ENCODE measurements at places on chromosomes 7 and 10. TPM values are rescaled to one million over a fixed set of nuclear protein-coding genes. Genes with fewer than 3 reads are reported as not detected.

- no peak for DNase-seq
Observed at GRCh38 chr10:20166096-20166675, 350.0 kb downstream of the PLXDC2 start.

DNA sequence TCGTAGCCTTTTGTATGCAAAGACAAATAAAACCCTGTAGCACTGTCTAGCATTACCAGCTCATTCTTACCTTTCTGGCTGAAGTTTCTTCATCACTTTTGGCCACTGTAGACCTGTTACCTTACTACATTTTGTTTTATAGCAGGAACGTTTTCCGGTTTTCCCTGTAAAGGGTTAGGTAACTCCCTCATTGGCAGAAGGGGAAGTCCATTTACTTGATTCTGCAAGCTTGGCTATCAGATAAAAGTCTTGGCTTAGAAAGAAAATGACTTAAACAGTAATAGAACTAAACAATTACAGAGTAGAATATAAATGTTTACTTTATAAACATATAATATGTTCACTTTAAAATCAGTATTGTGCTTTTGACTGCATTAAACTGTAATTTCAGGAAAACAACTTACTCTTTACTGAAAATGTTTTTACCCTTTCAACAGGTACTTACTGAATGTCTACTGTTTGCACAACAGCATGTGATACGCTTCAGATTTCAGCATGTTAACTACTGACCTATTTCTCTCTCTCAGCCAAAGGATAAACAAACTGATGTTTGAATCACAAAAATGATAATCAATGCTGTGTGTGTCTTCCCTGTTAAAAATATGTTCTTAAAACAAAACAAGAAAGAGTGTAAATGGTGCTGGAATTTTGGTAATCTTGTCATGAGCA is 67.1 kb downstream of the OTUD1 start:
- DNase-seq = no peak

DNA sequence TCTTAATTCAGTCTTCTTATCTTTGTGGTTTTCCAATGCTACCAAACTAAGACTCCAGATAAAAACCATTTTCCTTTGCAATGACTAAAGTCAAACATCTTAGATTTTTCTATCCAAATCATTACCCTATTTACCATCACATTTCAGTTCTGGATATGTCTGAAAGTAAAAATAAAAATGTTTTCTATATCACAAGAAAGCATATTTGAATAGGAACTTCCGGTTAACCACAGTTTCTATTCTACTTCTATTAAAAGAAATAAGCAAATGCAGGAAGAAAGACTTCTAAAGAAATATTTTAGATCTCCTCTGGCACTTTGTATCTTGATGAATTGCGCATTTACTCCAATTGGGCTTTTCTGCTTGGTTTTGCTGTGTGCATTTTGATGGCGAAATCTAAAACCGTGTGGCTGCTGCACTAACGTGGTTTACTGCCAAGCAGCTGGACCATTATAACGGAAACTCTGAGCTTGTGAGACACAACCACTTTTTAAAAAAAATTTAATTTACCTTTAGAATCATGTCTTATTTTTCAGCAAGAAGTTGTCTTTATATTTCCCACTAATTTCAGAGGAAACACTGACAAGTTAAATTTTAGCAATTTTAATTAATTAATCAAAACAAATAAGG is 146.1 kb downstream of the VPS50 start:
- no peak for DNase-seq

The SPDYE2 gene
- total RNA-seq = not detected

- DNase-seq = no peak
Observed at GRCh38 chr7:143286522-143286890, 1.6 kb upstream of the CASP2 start.

GRCh38 chr7:24301703-24302102 is 17.7 kb downstream of the NPY start:
- DNase-seq = no peak

The PGAM2 gene
- total RNA-seq = not detected

GRCh38 chr10:89003344-89003743 is 12.7 kb downstream of the FAS start:
- no peak for DNase-seq

The CCDC172 gene
- total RNA-seq = not detected

The PFKP gene
- 37.9 TPM for total RNA-seq

The NEURL1 gene
- 0.13 TPM for total RNA-seq

DNA sequence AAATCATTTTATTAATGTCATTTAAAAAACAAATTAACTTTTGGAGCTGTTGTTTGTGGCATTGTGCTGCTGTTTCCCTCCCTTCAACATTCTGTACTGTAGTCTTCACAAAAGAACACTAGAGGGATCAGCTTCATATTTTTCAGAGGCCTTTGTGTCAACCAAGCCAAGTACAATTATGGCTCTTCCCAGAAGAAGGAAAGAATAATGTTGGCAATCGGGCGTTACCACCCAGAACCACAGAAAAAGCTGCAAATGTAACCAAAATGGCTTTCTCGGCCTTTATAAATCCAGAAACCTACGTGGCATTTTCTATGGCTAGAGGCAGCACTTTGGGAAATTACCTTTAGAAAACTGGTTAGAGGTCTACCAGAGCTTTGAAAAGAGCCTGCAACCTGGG is 98.8 kb upstream of the COL1A2 start:
- DNase-seq = no peak

DNA sequence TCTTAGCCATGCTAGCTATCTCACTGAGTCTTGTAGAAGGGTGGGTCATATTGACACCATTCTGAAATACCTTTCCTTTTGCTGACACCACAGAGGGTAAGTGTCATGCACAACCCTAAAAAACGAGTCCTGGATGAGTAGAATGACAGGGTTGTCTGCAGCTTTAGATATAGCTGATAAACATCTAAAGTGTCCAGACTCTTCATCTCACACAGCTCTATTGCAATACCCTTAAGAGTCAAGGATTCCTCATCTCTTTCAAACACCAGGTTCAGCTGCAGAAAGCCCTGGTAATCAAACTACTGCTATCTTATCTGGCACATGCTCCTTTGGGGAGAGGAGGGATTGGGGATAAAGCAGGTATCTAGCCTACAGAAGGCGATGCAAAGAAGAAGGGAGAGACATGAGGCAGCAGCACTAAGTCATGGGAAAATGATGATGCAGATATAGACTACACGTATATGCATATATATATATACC is 127.0 kb downstream of the ANK3 start:
- no peak for DNase-seq

The NSUN6 gene
- 8.9 TPM for total RNA-seq

The NODAL gene
- total RNA-seq = not detected

The PAPSS2 gene
- total RNA-seq = 125 TPM

GRCh38 chr7:151857866-151858450 is 19.0 kb downstream of the PRKAG2 start:
- no peak for DNase-seq

- no peak for DNase-seq
Observed at GRCh38 chr10:75062506-75063299, 48.8 kb upstream of the SAMD8 start.

The TDRD1 gene
- 0.16 TPM for total RNA-seq

GRCh38 chr7:51308265-51308664 is 8.3 kb downstream of the COBL start:
- DNase-seq = no peak

DNA sequence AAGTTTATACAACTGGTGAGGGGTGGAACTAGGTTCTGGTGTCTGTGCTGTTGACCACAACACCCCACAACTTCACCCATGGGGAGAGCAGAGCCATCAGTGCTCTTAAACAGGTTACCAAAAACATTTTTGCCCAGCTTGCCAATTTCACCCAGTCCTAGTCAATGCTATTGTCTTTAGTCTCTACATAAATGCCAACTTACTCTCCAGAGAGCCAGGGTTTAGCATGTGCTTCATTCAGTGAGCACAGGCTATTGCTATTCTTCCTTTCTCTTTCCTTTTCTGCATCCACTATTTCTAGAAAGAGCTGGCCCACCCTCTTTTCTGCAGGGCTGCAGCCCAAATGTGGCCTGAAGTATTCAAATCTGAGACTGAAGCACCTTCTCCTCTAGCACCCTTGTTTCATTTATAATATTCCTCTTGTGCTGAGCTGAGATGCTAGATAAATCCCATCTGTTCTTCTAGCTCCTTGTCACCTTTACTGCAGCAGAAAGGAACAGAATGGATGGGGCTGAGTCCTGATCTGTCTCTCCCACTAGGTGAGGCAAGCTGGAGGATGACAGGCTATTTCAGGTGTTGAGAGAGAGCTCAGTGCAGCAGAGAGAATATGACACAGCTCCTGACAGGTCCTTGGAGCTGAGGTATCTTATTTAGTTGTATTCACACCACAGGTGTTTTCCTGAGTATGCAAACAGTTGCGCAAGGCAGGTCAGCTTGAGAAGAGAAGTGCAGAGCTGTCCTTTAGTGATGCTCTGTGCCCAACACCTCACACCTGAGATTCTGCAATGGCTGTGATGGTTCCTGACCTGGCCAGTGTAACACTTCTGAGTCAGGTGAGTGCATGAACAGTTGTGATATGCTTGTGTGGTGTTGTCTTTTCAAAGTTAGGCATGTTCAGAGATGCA is 819.2 kb downstream of the CCSER2 start:
- DNase-seq = no peak

The AKR1C4 gene
- total RNA-seq = not detected

GRCh38 chr10:42951486-42952251 is 125.2 kb upstream of the RET start:
- DNase-seq = peak; percentile 86

The TMEM243 gene
- total RNA-seq = 24.4 TPM

- no peak for DNase-seq
Observed at GRCh38 chr10:94037286-94037685, 43.6 kb downstream of the PLCE1 start.

- DNase-seq = no peak
Observed at GRCh38 chr10:61961278-61961677, 59.8 kb downstream of the ARID5B start.

DNA sequence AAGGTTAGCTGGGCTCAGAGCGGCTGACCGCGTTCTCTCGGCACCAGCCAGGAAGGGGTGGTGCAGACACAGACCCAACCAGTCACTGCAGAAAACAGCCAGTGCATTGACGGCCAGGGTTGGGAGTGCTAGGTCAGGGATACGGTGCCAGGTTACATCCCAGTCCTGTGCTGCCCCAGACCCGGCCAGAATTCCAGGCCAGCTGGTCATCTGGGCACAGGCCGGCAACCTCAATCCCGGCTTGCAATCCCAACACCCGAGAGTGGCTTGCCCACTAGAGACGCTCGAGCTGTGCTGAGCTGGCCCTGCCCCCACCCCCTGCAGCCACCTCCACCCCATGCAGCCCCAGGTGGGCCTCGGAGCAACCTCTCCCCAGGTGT is 3.8 kb downstream of the PRAP1 start:
- DNase-seq = no peak

DNA sequence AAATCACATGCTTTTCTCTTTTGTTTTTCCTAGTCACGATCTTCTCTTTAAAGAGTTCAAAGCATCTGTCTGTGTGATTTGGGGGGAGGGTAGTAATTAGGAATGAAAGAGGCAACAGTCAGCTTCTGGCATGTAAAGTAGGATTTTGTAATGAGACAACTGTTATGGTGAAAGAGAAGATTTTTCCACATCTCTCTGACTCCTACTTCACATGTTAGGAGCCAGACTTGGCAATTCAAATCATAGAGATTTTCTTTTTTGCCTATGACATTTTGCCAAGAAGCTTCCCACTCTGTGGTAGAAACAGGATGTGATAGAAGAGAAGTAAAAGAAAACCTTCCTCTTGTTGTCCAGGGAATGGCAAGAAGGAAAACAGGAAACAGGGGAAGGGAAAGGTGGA is 38.3 kb upstream of the KLHL7 start:
- DNase-seq = no peak

DNA sequence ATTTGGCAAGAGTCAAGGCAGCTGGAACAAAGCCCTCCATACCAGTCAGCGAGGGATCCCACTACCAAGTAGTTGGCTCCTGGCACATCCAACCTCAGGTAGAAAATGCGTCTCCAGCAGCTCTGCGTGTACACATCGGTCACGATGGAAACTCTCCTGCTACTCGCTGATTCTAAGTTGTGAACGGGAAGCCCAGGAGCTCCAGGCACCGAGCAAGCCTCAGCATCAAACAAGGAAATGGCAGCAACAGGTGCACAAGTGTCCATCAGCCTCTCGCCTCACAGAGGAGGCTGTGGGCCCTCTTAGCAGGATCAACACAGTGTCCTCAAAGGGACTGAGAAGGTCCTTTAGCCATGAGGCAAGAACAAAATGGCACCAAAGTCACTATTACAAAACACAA is 127.0 kb downstream of the TCERG1L start:
- DNase-seq = peak; percentile 45

- DNase-seq = peak; percentile 80
Observed at GRCh38 chr10:129843702-129844101, 120.4 kb downstream of the EBF3 start.

The BAZ1B gene
- 54.5 TPM for total RNA-seq

DNA sequence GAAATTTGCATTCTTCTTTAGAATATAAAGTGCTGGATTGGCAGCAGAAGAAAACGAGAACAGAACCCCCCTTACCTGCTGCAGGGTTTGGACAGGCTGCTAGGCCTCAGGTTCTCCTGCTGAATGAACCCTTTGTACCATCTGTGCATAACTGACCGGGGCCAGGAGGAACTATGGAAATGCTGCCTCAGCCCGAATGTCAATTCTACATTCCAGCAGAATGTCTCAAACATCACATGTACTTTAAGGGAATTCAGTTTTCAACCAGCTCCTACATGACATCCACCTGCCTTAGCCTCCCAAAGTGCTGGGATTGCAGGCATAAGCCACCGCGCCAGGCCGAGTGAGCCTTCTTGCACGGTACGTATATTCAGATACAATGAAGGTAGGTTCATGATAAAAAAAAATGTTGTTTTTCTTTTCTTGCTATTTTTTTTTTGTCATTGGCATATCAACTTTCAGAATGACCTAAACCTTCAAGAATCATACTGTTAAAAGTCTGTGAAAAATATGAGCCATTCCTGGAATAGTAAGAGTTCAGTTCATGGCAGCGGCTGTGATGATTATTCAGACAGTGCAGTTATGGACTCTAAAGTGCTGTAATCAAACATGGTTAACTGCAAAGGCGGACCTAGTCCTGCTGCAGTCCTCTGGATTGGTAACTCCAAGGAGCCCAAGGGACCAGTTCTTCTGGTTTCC is 84.4 kb upstream of the TNS3 start:
- no peak for DNase-seq

The ADCYAP1R1 gene
- total RNA-seq = 2.5 TPM

Data from mesenteric fat pad (tissue), 1 donor.